ENCODE measurements at places on chromosomes 12 and 14. TPM values are rescaled to one million over a fixed set of nuclear protein-coding genes. Genes with fewer than 3 reads are reported as not detected.
A peak's percentile ranks its signal among the peaks of the same experiment; 100 is the strongest.

DNA sequence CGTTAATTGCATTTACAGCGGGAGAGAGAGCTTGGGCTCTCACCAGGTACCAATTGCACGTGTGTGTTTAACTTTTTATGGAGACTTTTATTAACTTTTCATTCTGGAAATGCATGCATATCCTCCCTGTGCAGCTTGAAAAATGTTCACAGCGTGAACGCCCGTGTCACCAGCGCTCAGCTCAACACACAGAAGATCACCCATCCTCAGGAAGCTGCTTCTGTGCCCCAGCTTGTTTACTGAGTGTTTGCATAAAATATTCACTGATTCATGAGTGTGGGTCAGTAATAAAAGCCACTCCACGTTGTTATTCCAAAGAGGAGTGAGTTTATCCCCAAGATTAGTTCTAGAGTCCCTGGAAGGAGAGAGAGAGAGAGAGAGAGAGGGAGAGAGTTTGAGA, 75.5 kb upstream of the FZD10 start:
- no peak for DNase-seq
- peak overlapping the region; percentile 49 for H3K4me3 ChIP-seq
- H3K36me3 ChIP-seq = no peaks in the 10 kb centered on the region
- peaks cover 19% of the 10 kb centered on the region for H3K4me1 ChIP-seq

GRCh38 chr14:95220663-95221231, 63.4 kb upstream of the DICER1 start:
- peaks cover 6% of the 10 kb centered on the region for H3K27me3 ChIP-seq
- DNase-seq = no peak
- no peak overlapping the region for H3K27ac ChIP-seq
- no peaks in the 10 kb centered on the region for H3K4me1 ChIP-seq

Gene GLT8D2
- 0.36 TPM for total RNA-seq

GRCh38 chr12:100184549-100185145, 16.0 kb upstream of the ACTR6 start:
- no peak for DNase-seq
- H3K27me3 ChIP-seq = no peaks in the 10 kb centered on the region
- peaks cover 17% of the 10 kb centered on the region for H3K36me3 ChIP-seq
- peaks cover 14% of the 10 kb centered on the region for H3K4me1 ChIP-seq
- H3K27ac ChIP-seq = no peak overlapping the region

Gene TCL1A
- total RNA-seq = 1.3 TPM

Gene AVPR1A
- total RNA-seq = not detected

GRCh38 chr14:33386781-33387180, 448.1 kb downstream of the NPAS3 start:
- no peak overlapping the region for H3K27ac ChIP-seq
- no peaks in the 10 kb centered on the region for H3K36me3 ChIP-seq
- H3K4me1 ChIP-seq = no peaks in the 10 kb centered on the region
- no peak for DNase-seq
- H3K4me3 ChIP-seq = no peak overlapping the region

DNA sequence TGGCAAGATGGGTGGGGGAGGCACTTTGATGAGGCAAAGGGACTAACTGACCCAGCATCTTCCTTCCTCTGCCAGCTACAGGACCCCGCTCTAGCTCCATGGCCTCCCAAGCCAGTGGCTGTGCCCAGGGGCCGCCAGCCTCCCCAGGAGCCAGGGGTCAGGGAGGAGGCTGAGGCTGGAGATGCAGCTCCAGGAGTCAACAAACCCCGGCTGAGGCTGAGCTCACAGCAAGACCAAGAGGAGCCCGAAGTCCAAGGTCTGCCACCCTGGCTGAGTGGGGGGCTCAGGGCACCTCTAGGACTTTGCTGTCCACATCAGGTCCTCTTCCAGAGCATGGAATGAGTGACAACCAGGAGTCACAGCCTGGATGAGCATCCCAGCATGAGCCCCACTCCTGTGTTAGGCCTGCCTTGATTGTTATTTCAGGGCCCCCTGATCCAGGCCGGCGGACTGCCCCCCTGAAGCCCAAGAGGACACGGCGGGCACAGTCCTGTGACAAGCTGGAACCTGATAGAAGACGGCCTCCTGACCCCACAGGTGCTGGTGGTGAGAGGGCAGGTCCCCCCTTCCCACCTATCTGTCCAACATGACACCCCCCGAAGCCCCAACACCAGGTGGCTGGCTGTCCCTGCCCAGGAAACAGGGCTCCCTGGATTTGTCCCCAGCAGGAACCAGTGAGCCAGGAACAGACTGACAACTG, 2.5 kb upstream of the CPNE6 start:
- no peaks in the 10 kb centered on the region for H3K27me3 ChIP-seq
- DNase-seq = no peak
- H3K36me3 ChIP-seq = no peaks in the 10 kb centered on the region
- no peak overlapping the region for H3K27ac ChIP-seq

DNA sequence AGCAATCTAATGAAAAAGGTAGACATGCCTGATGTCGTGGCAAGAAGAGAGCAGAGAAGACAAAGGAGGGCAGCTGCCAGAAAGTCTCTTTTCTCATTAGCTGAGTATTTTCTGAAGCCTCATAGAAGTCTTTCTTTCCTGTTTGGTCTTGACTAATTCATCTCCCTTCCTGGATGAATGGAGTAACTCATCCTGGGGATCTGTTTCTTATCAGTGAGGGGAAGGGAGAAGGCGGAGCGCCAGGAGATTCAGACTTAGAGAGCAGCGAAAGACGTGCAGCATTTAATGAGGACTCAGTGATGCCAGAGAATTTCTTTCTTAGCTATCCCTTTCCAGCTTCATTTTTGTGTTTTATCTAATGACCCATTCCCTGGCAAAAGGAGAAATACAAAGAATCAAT, 89.4 kb downstream of the SLC15A4 start:
- no peak overlapping the region for H3K4me3 ChIP-seq
- peaks cover 2% of the 10 kb centered on the region for H3K36me3 ChIP-seq
- H3K27ac ChIP-seq = no peak overlapping the region
- peaks cover 5% of the 10 kb centered on the region for H3K27me3 ChIP-seq
- H3K4me1 ChIP-seq = no peaks in the 10 kb centered on the region

DNA sequence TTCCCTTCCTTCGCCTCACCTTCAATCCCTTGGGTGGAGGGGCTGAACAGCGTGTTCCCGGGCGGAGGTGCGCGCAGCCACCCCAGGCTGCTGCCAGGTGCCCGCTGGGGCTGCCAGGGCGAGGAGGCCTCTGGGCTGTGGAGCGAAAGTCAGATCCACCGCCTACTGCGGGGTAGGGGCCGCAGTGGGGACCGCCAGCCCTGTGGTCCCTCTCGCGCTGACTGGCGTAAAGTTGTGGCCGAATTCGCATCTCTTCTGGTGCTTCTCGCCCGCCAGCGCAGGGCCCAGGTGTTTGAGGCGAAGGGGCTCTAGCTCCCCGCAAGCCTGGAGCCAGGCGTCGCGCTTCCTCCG, 6.9 kb upstream of the HOXC4 start:
- H3K27ac ChIP-seq = no peak overlapping the region
- peaks cover 100% of the 10 kb centered on the region for H3K27me3 ChIP-seq
- peak overlapping the region; percentile 65 for H3K4me3 ChIP-seq

DNA sequence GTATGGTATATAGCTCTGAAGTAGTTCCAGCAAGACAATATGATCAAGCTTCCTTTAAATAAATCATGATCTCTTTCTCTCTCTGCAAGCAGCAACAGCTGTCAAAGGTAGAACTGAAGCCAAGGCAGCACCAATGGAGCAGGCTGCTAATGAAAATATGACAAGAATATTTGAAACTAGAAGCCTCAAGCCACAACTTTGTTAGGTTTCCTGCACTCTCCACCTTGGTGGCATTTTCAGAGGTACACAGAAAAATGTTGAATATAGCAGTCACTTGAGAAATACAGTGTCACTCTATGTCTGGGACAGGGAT, 43.8 kb upstream of the PSMA6 start:
- H3K36me3 ChIP-seq = peaks cover 2% of the 10 kb centered on the region
- peaks cover 12% of the 10 kb centered on the region for H3K4me1 ChIP-seq
- H3K27ac ChIP-seq = peak overlapping the region; percentile 9
- no peak overlapping the region for H3K4me3 ChIP-seq

Gene VWF
- total RNA-seq = 0.02 TPM

- no peak overlapping the region for H3K27ac ChIP-seq
- no peak for DNase-seq
- peaks cover 16% of the 10 kb centered on the region for H3K36me3 ChIP-seq
- H3K27me3 ChIP-seq = no peaks in the 10 kb centered on the region
Measured at GRCh38 chr12:104291867-104292524, 11.5 kb upstream of the EID3 start.

Gene CELA1
- not detected for total RNA-seq

Measured in activated T-cell treated with anti-CD3 and anti-CD28 coated beads, Interleukin-2, amount 50 U/mL, for 72 hours (primary cell).